Activated CD8-positive, alpha-beta T cell treated with anti-CD3 and anti-CD28 coated beads, Interleukin-2, amount 10 ng/mL, durations not matched to agents 7 days and 5 days (primary cell): ENCODE measurements at places on chromosomes 3 and 15.

DNA sequence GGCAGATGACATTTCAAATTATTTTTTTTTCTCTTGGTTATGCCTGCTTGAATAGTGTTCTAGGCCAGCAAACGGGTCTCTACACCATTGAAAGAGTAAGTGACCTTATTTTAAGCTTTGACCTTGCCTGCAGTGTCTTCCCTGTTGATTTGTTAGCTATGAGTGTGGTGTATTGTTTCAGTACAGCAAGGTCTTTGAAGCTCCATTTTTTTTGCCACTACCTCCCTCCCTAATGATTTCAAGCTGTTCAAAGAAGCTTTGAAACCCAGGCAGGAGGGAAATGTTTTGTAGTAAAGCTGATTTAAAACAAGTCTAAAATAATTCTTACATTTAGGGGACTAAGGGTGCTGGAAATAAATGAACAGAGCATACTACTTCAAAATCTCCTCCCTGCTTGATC lies 1249.8 kb downstream of the ROBO1 start:
- H3K27me3 ChIP-seq: no peaks in the 10 kb centered on the region
- H3K4me1 ChIP-seq: no peaks in the 10 kb centered on the region
- no peak overlapping the region for H3K4me3 ChIP-seq
- H3K36me3 ChIP-seq: no peaks in the 10 kb centered on the region
- H3K27ac ChIP-seq: no peak overlapping the region

DNA sequence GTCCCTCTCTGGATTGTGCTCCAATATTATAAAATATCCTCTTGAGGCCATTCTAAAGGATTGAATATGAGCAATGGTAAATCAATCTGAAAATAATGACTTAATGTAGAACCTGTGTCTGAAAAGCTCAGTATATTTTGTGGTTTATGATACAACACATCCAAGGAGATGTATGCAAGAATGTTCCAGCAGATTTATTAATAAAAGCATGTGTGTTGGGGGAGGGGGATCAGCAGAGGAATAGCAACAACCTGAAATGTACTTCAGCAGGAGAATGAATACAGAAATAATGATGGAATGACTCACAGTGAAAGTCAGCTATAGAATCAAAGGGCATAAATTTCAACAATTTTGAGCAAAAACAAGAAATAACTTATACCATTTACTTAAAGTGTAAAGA lies 56.7 kb upstream of the NUDT16 start:
- no peaks in the 10 kb centered on the region for H3K4me1 ChIP-seq
- no peak for DNase-seq
- H3K36me3 ChIP-seq: no peaks in the 10 kb centered on the region
- H3K27me3 ChIP-seq: peaks cover 19% of the 10 kb centered on the region
- H3K4me3 ChIP-seq: no peak overlapping the region

GRCh38 chr3:18888819-18889218 lies 259.5 kb upstream of the KCNH8 start:
- no peak for DNase-seq
- H3K4me3 ChIP-seq: no peak overlapping the region
- H3K27me3 ChIP-seq: peaks cover 3% of the 10 kb centered on the region
- H3K27ac ChIP-seq: no peak overlapping the region
- no peaks in the 10 kb centered on the region for H3K36me3 ChIP-seq
- H3K4me1 ChIP-seq: peaks cover 20% of the 10 kb centered on the region

DNA sequence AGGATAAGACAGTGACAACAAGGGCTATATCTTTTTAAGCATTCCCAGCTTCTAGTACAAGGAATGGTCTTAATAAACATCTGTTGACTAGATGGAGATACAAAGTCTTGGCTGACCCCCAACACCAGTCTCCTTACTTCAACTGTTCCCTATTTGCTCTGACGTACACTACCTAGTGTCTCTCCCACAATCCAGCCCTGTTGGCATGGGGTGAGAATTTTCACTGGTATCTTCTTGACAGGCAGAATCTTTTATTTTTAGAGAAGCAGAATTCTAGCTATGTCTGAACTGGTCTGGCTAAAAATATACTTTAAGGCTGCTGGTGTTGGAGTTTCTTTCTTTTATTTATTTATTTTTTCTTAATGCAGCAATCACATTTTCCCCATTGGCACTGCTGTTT lies 82.0 kb downstream of the ETFA start:
- H3K4me3 ChIP-seq: no peak overlapping the region
- H3K4me1 ChIP-seq: no peaks in the 10 kb centered on the region
- DNase-seq: no peak
- H3K27ac ChIP-seq: no peak overlapping the region

DNA sequence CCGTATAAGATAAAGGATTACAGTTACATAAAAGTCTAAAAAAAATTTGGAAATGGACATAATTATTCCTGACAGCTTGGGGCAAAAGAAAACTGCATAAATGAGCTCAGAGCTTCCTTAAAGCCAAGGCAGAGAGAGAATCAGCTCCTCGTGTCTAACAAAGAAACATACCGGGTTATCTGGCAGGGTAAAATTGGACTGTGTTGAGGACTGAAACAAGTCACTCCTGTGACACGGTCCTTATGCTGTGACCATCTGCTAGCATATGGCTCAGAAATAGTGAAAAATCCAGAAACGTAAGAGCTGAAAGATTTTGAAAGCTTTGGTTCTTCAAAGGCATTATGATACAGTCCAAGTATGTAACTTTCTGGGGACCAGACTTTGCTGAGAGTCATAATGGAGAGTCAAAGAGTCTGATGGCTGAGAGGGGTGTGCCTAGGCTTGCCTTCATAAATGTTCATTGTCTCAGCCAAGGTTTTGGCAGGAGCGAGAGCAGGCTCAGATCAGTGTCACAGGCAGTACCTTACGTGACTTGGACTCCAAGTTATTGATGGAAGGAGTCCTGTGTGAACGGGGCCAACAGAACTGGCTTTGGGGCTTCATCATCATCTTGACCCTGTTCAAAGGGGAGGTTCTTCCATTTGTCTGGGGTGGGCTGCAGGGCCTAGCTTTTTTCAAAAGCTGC lies 12.5 kb downstream of the MAP6D1 start:
- DNase-seq: no peak
- peaks cover 5% of the 10 kb centered on the region for H3K4me1 ChIP-seq

- H3K27ac ChIP-seq: no peak overlapping the region
- H3K4me3 ChIP-seq: no peak overlapping the region
- H3K4me1 ChIP-seq: peaks cover 66% of the 10 kb centered on the region
- no peaks in the 10 kb centered on the region for H3K36me3 ChIP-seq
These were observed 15.1 kb downstream of the SH2D7 start for GRCh38 chr15:78107471-78107870.

- H3K4me3 ChIP-seq: peak overlapping the region; percentile 40
- no peaks in the 10 kb centered on the region for H3K36me3 ChIP-seq
- peaks cover 7% of the 10 kb centered on the region for H3K4me1 ChIP-seq
These were observed 127.6 kb upstream of the LMOD3 start for GRCh38 chr3:69250014-69250413.

DNA sequence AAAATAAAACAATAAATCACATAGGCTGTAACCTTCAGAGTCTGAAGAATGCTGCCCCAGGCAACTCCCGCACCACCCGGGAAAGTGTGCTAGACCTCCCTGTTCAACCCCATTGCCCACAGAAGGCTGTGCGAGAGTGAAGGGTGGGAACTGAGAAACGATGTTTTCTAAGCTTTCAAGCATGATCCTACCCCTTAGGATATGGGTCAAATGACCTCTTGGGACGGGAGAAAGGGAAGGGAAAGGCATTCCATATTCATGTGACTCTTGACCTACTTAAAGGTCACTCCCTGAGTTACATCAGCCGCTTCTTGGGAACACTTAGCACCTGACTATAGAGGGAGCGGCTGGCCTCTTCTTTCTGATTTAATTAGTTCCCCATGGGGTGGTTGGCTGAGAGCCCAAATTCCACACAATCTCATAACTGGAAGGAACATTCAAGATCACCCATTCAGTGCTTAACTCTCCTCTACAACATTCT lies 114.7 kb upstream of the SLC24A5 start:
- no peak overlapping the region for H3K27ac ChIP-seq
- no peak overlapping the region for H3K4me3 ChIP-seq
- peaks cover 2% of the 10 kb centered on the region for H3K27me3 ChIP-seq
- no peaks in the 10 kb centered on the region for H3K36me3 ChIP-seq
- H3K4me1 ChIP-seq: no peaks in the 10 kb centered on the region

- peaks cover 3% of the 10 kb centered on the region for H3K27me3 ChIP-seq
- no peaks in the 10 kb centered on the region for H3K4me1 ChIP-seq
- DNase-seq: no peak
These were observed 23.8 kb downstream of the NTRK3 start for GRCh38 chr15:88232771-88233201.

DNA sequence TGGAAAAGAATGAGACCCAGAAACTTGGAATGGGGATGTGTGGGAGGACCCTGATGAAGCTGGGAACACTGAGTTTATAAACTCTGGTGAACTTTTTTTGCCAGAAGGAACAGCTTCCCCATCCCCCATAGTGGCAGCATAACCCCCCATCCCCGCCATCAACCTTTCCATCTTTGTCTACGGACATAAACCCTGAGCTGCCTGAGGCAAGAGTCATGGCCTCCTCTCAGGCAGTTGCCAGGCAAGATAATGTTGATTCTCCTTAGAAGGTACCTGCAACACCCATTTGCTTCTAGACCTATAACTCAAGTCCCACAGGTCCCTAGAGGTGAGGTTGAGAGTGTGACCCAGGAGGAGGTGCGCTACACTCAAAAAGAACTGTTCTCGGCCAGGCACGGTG lies 11.5 kb downstream of the MAP4 start:
- H3K4me3 ChIP-seq: no peak overlapping the region
- DNase-seq: no peak
- H3K4me1 ChIP-seq: no peaks in the 10 kb centered on the region
- no peaks in the 10 kb centered on the region for H3K27me3 ChIP-seq

- H3K4me1 ChIP-seq: peaks cover 54% of the 10 kb centered on the region
- peak; percentile 97 for DNase-seq
- H3K4me3 ChIP-seq: peak within 1 kb of the TSS; percentile 92
These were observed at the start of gene RASSF1 for GRCh38 chr3:50340448-50341329. TSS of gene RASSF1 (minus strand) at chr3:50340836. CDS start at chr3:50340805, 31 bp downstream.

DNA sequence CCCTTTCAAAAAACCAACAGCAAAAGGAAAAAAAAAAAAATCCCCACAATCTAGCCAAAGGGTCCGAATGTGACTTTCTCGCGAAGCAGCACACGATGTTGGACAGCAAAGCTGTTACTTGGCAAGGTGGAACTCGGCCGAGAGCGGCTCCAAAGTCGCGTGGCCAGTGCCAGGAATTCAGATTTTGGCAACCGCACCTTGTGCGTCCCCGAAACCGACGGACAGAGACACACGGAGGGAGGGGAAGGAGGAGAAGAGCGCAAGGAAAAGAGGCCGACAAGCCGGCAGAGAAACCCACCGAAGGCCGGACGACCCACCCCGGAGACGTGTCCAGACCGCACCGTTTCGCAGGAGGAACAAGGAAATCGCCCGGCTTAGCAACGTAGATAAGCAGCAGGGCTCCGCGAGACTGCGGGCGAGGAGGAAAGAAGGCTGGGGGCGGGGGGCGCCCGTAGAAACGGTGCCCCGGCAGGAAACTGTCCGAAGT lies 517.3 kb downstream of the MECOM start:
- H3K36me3 ChIP-seq: peaks cover 2% of the 10 kb centered on the region
- peak; percentile 22 for DNase-seq
- H3K27me3 ChIP-seq: peaks cover 63% of the 10 kb centered on the region
- no peak overlapping the region for H3K27ac ChIP-seq
- peak overlapping the region; percentile 46 for H3K4me3 ChIP-seq

DNA sequence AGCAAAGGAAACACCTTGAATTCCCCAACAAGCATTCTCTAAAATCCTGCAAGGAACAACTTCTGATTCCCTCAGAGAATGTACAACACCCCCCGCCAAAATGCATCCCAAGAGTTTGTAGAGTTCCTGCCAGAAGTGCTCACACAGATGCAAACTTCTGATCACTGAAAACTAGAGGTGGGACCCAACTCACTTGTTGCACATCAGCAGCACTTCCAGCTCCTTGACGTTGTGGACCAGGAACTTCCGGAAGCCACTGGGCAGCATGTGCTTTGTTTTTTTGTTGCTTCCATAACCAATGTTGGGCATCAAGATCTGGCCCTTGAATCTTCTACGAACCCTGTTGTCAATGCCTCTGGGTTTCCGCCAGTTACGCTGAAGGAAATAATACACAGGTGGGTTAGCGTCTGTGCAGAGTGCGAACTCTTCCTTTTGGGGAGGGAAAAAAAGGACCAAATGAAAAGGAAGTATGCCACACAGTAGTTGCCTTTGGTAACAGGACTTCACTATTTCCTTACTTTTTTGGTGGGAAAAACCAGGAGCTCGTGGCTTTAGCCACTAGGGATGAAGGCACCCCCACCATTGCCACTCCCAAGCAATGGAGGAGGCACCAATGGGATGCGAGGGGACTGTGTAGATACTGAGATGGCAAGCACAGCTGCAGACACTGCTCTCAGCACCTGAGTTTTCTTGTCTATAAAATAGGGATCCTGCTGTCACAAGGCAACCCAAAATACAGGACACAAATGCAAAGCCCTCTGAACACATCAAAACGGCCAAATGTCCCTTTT lies 2.0 kb downstream of the RPL32 start:
- peak overlapping the region; percentile 99 for H3K27ac ChIP-seq
- no peaks in the 10 kb centered on the region for H3K27me3 ChIP-seq

- no peaks in the 10 kb centered on the region for H3K4me1 ChIP-seq
- H3K27me3 ChIP-seq: no peaks in the 10 kb centered on the region
- no peak for DNase-seq
- H3K36me3 ChIP-seq: no peaks in the 10 kb centered on the region
- H3K4me3 ChIP-seq: no peak overlapping the region
- no peak overlapping the region for H3K27ac ChIP-seq
These were observed 279.3 kb upstream of the C2CD4B start for GRCh38 chr15:62444104-62445022.

DNA sequence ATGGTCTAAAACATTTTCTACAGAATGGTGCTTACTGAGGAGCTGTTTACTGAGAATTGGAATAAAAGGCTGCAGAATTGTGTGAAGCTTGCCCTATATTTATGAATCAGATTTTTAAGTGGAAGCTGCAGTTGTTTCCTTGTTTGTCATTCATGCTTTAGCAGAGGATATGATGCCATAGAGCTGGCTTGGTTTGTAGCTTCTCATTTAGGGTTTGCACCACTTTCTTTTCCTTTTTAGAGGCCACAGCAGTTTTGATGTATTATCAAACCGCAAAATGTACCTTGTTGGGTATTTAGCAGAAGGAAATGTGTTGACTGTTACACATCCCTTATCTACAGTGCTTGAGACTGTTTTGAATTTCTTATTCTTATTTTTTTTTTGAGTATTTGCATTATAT lies 66.2 kb downstream of the RASA2 start:
- no peaks in the 10 kb centered on the region for H3K27me3 ChIP-seq
- peak; percentile 60 for DNase-seq
- H3K36me3 ChIP-seq: peaks cover 45% of the 10 kb centered on the region
- H3K4me1 ChIP-seq: peaks cover 49% of the 10 kb centered on the region
